ENCODE measurements at places on chromosomes 3 and 15.

DNA sequence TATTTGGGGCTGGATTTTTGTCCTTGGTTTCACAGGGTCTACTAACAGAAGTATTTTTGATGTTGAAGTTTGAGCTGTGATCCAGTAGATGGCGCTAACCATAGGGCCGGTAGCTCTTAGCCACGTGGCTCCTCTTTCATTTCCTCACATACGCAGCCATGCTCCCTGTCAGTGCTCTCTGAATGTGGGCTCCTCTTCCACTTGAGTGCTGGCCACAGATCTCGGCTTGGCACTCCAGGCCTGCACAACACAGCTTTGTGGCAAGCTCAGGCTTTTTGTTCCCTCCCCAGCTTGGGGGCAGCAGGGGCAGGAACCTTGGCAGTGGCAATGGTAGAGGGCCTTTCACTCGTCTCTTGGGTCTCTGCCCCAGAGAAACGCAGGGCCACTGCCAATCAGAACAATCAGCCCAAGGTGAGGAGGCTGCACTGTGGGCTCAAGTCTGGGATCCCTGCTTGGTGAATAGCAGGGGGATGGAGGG lies 18.6 kb upstream of the DNAAF4 start:
- DNase-seq: no peak

GRCh38 chr15:40111888-40112287 lies 3.2 kb upstream of the BMF start:
- no peak for DNase-seq

DNA sequence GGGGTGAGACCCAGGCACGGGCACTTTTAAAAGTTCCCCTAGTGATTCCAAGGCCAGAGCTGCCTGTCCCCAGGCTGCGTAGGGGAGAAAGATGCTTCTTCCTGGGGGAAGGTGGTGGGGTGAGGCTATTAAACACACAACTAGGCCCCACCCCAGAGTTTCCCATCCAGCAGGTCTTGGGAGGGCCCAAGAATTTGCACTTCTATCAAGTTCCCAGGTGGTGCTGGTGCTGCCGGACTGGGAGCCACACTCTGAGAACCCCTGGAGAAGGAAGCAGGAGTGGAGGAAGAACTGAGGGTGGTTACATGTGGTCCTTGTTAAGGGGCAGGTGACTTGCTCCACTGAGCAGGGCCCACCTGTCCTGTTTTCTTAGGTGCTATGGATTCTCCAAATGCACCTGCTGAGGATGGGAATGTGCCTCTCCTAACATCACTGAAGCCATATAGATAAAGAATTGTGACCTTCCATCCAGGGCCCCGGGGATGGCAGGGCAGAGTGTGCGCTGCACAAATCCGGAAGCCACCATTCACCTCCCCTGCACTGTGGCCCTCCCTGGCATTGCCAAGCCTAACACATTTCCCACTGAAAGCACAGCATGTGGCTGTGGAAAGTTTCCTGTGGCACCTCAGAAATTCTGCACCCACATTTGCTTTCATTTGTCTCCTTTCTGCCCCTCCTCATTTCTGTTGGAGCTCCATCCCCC lies 111.5 kb upstream of the MEF2A start:
- no peak for DNase-seq

DNA sequence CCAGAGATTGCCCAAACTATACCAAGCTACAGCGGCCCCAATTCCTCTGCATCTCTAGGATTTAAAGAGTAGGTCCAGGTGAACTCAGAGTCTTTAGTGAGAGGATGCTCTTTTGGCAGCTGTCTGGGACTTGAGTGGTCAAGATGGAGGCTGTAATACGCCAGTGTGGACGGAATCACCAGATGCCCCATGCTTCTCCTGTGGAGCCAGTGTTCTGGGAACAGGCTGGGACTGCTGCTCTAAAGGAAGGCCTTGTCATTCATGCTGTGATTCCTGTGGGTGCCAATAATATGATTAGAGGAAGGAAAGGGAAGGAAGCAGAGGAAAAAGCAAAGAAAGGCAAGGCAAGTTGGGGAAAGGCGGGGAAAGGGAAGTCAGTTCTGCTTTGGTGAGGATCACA lies 17.4 kb upstream of the NOX5 start:
- no peak for DNase-seq

GRCh38 chr3:178097576-178097975 lies 438.7 kb upstream of the KCNMB2 start:
- no peak for DNase-seq

- DNase-seq: no peak
Measured at GRCh38 chr15:25250011-25250596, 188.7 kb downstream of the UBE3A start.

DNA sequence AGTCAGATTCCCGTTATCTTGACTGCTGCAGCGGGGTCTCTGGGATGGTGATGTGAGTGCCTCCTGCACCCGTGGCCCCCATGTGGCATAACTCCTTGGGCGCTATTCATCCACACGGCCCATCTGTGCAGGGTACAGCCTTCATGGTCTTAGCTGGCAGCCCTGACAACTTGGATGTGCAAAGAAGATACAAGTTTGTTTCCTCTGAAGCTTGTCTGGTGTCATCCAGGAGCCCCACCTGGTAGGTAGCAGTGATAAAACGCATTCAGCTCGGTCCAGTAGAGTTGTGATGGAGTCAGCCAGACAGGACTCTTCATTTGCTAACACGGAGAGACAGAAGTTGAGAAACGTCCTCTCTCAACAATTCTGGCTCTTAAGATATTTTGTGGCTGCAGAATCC lies 53.3 kb downstream of the CORO2B start:
- no peak for DNase-seq

GRCh38 chr3:127814325-127814781 lies 8.0 kb downstream of the MGLL start:
- no peak for DNase-seq

- no peak for DNase-seq
Measured at GRCh38 chr3:20225769-20226168, 39.8 kb upstream of the SGO1 start.

DNA sequence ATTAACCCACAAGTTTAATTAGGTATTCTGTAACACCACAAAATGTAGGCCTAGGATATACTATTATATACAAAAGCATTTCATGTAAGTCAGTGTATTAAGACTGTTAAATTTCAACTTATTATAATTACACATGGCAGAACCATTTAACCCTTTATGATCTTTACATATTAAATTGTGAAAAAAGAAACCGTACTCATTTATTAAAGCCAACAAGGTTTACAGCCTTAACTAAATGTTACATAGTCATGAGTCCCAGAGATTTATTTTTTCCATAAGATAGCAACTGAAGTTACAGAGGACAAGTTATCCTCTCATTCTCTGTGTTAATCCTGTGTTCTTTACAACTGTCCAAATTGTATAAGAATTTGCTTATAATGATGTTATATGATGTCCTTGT lies 615.8 kb upstream of the AGTR1 start:
- DNase-seq: no peak

DNA sequence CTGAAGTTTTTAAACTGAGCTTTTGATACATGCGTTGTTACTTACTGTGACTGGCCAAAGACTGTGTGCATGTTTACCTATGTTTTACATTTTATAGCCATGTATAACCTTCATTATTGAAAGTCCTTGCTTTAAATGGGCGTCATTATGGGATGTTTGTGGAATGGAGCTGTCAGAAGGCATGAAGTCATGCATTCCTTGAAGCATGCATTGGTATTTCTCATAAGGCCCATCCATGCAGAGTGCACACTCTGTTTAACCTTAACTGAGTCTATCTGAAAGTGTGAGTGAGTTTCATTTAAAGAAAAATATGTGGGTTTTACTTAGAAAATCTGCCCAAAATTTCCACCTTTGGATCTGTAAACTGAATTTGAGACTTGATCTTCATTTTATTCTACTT lies 51.1 kb downstream of the PSMD6 start:
- DNase-seq: no peak

- DNase-seq: no peak
Measured at GRCh38 chr3:112357930-112358780, 25.2 kb downstream of the CD200 start.

GRCh38 chr15:90838139-90838538 lies 30.2 kb upstream of the FURIN start:
- DNase-seq: peak; percentile 96

DNA sequence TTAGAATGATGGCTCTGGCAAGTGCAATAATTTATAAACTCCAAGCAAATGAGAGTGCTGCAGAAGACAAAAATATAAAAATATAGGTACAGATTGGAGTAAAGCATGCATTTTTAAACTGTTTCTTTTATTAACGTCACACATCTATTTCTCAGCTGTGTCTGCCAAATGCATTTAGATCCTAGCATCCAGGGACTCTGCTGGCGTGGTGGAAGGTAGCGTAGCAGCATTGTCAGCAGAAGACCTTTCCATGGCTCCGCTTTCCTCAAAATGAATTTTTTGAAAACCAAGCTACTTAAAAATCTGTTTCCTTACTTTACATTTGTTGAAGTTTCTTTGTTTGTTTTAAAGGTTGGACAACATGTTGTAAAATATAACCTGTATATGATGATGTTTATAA lies 16.3 kb upstream of the ATP10A start:
- DNase-seq: no peak

- no peak for DNase-seq
Measured at GRCh38 chr3:157865352-157866000, 240.7 kb downstream of the SHOX2 start.

DNA sequence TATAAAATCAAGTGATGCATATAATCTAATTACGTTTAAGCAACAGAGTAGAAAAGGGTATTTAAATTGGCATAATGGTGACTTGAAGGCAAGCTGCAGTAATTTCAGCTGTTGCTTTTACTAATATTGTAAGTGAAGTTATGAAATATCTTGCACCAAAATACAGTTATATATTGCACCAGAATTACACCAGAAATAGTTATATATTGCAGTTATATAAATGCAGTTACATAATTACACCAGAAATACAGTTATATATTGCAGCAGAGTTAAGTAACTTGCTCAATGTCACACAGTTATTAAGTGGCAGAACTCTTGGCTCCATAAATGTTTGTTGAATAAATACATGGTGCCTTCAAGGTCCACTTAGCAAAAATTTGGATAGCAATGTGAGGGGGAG lies 51.4 kb downstream of the PCOLCE2 start:
- DNase-seq: no peak

- peak; percentile 63 for DNase-seq
Measured at GRCh38 chr3:27861046-27862036, 139.2 kb upstream of the EOMES start.

- no peak for DNase-seq
Measured at GRCh38 chr3:178665747-178666146, 129.5 kb downstream of the KCNMB2 start.

DNA sequence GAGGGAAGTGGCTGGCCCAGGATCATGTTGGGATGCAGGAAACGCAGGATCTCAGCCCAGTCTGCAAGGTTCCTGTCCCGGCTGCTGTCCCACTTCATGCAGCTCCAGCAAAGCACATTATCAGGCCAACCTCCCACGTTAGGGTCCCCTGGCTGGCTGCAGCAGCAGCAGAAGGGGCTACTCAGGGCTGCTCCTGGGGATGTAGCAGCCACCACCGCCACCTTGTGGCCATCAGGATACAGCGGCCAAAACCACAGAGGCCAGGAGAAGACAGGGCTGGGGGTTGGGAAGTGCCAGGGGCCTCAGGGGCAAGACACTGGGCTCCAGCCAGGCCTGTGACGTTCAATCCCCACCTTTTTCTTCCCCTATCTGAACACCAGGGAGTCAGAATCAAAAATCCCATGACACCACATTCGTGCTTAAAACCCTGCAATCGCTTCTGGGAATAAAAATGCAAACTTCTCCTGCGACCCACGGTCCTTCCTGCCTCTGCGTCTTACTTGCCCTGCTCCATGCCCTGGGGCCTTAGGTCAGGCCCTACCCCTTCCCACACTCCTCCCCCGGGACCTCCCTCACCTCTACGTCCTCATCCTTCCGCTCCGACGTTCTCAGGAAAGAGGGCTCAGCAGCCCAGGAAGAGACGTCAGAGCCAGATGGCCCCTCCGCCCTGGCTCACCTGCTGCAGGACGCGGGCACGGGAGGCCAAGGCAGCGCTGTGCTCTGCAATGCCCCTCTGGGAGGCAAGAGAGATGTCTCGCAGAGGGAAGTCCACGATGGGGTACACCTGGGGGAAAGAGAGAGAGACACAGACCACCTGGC lies 21.5 kb downstream of the SSUH2 start:
- no peak for DNase-seq

GRCh38 chr3:11187681-11188080 lies 33.4 kb downstream of the HRH1 start:
- DNase-seq: no peak

DNA sequence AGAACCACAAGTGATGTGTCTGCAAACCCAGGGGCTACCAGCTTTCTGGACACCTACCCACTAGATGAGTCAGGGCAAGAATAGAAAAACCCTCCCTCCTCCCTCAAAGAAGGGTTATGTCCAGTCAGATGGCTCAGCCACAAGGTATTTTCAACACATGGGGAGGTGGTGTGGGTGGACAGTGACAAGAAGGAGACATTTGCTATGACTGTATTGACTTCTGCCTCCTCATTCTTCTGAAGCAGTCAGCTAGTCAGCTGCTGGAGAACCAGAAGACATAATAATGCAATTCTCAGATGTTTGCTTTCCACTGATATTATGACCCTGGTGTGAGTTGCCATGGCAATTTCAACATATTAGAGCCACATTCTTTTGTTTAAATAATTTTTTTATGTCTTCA lies 66.7 kb upstream of the GOLGA8B start:
- DNase-seq: no peak

DNA sequence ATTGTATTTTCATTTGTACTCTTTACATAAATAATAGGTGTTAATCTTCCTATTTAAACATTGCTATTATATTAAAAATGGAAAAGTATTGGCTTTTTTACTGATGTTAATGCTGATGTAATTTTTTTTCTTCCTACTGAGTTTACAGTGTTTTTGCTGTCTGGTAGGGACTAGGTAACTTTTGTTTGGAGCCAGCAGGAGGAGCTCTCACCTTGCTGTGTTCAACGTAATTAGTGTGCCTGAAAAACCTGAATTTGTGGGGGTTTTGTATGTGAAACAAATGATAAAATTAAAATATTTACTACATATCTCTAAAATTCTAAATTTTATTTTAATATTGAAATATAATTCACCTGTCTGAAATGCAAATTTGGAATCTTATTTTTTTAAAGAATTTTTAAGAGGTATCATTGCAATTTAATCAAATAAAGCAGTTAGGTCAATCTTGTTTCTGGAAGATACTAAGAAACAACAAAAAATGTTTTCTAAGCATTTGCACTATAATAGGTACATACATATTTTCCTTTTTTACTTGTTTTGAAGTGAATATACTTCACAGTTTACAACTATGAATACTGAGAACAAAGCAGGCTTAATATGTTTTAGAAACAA lies 48.8 kb downstream of the EPHA6 start:
- no peak for DNase-seq

DNA sequence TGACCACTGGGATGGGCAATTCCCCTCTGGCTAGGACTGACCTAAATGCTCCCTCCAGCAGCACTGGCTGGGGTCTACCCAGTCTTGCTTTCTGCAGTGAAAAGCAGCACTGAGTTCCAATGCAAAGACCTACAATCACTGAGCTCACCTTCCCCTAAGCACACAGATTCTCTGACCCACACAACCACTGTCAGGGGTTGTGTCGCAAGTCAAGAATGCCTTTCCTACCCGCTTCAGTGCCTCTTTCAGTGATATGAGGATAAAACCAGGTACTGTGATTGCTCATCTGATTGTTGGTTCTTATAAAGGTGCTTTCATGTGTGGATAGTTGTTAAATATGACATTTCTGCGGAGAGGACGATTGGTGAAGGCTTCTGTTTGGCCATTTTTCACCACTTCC lies 345.6 kb downstream of the GAP43 start:
- DNase-seq: no peak

GRCh38 chr15:74995779-74996765 lies 709 bp downstream of the SCAMP5 start:
- no peak for DNase-seq

- no peak for DNase-seq
Measured at GRCh38 chr3:187920913-187921312, 175.6 kb upstream of the BCL6 start.

GRCh38 chr15:51883271-51883837 lies 53.9 kb downstream of the TMOD3 start:
- DNase-seq: no peak
